ENCODE measurements at places on chromosomes 13 and 19.

DNA sequence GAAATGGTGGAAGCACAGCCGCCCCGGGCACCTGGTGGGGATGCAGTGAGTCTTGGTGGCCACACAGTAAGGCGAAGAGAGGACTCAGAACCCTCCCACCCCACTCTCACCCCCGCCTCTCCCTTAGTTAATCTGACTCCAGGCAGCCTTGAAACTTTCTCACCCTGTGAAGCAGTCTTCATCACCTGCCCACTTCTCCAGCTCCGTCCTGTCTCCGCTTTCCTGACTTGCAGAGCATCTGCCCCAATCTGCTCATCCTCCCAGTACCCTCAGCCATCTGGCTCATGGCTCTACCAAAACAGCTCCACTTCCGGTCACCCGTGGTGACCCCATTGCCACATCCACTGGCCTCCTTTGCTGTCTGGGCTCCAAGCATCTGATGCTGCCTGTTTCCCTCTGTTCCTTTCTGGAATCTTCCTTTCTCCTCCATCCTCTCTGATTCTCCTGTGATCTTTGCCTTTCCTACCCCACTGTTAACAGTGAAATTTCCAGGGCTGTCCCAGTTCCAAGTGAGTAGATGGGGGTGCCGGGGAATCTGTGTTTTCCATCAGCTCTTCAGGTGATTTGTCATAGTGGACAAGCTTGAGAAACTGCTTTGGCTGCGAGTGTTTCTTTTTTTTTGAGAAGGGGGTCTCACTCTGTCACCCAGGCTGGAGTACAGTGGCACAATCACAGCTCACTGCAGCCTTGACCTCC lies 4.3 kb downstream of the USF2 start:
- DNase-seq, result no peak

DNA sequence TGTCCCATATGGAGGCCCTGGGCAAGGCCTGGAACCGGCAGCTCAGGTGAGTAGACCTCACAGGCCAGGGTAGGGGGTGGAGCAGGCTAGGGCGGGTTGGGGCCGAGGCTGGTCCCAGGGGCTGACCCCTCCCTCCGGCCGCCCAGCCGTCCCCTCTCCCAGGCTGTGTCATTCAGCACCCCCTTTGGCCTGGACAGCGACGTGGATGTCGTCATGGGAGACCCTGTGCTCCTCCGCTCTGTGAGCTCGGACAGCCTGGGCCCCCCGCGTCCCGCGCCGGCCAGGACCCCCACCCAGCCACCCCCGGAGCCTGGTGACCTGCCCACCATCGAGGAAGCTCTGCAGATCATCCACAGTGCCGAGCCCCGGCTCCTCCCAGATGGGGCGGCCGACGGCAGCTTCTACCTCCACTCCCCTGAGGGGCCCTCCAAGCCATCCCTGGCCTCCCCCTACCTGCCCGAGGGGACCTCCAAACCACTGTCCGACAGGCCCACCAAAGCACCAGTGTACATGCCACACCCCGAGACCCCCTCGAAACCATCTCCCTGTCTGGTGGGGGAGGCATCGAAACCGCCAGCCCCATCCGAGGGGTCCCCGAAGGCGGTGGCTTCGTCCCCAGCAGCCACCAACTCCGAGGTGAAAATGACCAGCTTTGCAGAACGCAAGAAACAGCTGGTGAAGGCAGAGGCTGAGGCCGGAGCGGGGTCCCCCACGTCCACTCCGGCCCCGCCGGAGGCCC lies 16.0 kb downstream of the CAMSAP3 start:
- DNase-seq, result no peak

- no peak for DNase-seq
Observed at GRCh38 chr13:87684850-87685742, 13.9 kb downstream of the SLITRK5 start.

DNA sequence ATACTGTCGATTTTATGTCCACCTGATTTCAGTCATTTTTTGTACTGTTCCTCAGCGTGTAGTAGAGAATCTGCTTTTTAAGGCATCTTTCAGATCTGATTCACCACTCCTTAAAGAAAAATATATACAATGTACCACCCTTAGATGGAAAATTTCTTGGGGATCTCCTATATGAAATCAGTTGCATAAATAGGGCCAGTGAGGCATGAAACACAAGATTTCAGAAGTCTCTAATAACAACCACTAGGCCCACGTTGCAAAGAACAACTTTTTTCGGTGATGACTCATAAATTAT lies 1.4 kb downstream of the USP12 start:
- no peak for DNase-seq

DNA sequence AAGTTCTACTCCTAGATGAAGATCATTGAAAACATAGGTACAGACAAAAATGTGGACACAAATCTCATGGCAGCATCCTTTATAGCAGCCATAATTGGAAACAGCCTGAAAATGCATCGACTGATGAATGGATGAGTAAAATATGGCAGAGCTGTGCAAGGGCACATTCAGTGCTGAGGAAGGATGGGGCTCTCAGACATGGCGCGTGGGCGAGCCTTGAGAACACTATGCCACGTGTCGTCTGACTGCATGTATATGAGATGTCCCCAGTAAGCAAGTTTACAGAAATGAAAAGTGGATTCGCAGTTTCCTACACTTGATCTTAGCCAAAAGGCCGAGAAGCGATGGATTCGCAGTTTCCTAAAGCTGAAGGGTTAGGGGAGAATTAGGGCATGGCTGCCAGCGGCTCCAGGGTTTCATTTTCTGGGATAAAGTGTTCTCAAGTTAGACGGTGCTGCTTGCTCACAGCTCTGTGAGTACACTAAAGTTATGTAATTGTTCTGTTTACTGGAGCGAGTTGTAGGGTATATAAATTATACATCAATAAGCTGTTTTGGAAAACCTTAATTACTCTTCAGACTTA lies 78.0 kb downstream of the RAB20 start:
- DNase-seq, result no peak

DNA sequence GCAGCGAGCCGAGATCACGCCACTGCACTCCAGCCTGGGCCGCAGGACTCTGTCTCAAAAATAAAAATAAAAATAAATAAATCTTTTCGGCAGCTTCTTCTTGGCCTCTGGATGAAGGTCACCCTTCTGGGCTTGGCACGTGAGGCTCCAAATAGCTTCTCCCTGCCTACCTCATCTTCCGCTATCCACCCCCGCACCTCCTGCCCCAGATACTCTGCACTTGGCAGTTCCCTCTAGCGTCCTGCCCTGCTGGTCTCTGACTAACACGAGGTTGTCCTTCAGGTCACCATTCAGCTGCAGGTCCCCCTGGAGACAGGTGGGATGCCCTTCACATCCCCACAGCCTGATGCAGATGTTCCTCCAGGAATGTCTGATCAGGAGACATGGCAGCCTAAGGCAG lies 8.5 kb upstream of the CCL25 start:
- DNase-seq, result no peak

DNA sequence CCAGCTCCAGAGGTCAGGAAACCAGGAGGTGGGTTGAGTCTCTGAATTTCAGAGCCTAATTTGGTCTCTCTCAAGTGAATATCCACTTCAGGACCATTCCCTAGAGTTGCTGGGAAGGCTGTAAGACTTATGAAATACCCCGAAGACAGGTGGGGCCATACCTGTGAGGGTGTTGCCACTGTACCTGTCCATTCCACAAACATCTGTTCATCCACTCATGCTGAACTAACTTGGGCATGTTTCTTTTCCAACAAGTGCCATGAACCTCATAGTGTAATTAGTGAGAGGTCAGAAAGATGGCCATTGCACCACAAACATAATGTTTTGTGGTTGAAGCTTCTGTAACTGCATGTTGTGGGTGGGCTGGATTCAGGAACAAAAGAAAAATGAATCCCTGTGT lies 7.8 kb downstream of the ILF3 start:
- DNase-seq, result no peak

- no peak for DNase-seq
Observed at GRCh38 chr19:33831825-33832224, 35.2 kb downstream of the KCTD15 start.
